ENCODE measurements at places on chromosomes 12 and 14.

DNA sequence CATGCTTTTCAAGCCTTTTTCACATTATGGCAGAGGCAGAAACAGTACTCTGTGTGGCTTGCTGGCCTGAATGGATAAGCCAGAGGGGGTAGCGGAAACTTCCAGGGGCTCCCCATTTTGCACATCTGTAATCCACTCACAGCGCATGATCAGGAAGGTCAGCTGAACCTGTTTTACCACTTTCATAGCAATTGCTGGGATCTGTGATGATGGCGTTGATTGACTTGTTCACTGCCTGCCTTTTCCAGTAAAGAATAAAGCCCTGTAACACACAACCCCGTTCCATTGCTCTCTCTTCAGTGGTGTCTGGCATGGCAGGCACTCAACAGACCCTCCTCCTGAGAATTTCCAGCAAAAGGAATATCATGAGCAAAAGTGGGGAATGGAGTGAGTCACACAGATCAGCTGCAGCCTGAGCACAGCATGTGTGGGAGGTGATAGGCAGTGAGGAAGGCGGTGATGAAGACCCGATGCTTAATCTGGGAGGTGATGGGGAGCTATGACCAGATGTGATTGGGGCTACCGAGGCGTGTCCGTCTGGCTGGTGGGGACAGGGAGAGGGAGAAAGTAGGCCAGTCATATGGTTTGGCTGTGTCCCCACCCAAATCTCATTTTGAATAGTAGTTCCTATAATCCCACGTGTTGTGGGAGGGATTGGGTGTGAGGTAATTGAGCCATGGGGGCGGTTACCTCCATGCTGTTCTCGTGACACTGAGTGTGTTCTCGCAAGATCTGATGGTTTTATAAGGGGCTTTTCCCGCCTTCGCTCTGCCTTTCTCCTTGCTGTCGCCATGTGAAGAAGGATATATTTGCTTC lies 44.7 kb upstream of the CHST11 start:
- no peak for DNase-seq

DNA sequence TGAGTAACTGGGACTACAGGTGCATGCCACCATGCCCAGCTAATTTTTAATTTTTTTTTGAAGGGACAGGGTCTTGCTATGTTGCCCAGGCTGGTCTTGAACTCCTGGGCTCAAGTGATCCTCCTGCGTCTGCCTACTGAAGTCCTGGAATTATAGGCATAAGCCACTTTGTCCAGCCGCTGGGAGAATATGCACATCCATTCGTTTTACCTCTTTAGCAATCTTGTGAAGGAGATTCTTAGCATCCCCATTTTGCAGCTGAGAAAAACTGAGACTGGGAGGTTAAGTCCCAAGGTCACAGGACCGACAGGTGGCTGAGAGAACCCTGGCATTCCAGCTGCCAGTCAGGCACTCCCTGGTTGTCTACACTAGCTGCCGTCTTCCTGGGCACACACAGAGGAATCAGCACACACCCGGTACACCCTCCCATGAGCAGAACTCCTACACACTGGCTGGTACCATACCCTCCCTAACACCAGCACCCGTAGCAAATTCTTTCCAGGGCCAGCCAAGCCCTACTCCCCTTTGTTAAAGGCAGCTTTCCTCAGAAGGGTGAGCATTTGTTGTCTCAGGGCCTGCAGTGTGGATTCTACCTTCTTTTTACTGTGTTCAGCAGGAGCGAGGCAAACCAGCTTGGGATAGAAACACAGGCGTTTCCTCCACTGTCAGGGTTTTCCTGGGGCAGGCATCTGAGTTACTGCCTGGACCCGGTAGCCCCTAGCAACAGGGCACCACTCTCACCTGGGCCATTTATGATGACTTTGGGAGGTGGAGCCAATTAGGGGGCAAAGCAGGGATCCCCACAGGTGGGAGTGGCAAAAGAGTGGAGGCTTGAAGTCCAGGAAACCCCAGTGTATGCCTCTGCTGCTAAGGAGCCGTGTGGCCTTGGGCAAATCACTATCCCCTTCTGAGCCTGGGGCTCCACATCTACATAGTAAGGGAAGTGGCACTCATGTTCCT lies 70.2 kb downstream of the IRF2BPL start:
- DNase-seq: no peak

DNA sequence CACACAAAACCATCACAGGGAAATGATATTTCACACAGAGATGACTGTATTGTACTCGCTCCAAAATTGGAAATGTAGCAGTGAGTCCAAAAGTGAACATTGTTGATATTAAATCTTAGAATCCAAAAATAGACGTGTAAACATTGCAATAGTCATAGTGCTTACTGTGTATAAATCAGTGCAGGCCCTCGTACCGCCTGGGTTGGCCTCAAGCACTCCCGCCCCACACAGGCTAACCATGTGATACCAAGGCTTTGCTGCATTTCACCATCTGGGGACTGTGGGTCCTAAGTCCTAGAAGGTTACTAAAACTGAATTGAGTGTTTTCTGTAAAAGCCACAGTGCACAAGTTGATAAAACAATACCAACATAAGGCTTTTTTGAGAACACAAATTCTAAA lies 107.3 kb downstream of the PPP2R5E start:
- no peak for DNase-seq

- DNase-seq: no peak
These were observed 581.1 kb upstream of the MGAT4C start for GRCh38 chr12:86837246-86837645.

GRCh38 chr12:71840231-71840847 lies 780 bp downstream of the TBC1D15 start:
- no peak for DNase-seq

DNA sequence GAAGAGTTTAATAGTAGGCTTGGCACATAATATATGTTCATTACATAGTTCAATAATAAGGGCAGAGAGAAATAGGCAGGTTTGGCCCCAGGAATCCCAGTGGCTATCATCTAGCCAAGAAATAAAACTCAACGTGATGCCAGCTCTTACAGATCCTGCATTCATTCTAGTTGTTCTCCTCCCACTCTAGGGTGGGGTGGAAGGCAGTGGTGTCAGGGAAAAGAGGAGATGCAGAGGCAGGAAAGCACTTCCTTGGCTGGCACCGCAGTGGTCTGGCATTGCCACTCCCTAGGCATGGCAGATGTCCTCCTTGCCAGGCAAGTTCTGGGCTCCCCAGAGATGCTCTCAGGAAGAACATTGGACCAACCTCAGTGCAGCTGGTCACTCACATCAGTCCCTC lies 383.6 kb downstream of the GRIN2B start:
- no peak for DNase-seq

- DNase-seq: no peak
These were observed 381.8 kb downstream of the BTG1 start for GRCh38 chr12:91763654-91764370.

GRCh38 chr14:69475194-69475818 lies 9.2 kb upstream of the PLEKHD1 start:
- no peak for DNase-seq

DNA sequence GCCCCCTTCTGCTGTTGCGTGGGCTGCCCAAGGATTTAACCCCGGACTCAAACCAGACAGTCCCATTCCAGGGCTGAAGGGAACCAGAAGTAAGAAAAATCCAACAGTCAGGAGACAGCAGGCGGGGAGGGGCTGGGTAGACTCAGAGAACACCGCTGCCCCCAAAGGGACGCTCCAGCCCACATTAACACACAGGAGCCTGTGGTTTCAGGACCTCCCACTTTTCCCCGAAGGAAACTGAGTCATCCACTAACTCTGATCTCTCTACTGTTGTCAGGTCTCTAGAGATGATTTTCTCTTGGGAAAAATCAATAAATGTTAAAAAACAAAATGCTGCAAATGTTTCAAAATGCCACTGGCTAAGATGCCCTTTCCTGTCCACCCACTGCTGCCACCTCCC lies 41.6 kb downstream of the FBXO21 start:
- no peak for DNase-seq

GRCh38 chr14:70713511-70713916 lies 71.8 kb downstream of the TTC9 start:
- no peak for DNase-seq

DNA sequence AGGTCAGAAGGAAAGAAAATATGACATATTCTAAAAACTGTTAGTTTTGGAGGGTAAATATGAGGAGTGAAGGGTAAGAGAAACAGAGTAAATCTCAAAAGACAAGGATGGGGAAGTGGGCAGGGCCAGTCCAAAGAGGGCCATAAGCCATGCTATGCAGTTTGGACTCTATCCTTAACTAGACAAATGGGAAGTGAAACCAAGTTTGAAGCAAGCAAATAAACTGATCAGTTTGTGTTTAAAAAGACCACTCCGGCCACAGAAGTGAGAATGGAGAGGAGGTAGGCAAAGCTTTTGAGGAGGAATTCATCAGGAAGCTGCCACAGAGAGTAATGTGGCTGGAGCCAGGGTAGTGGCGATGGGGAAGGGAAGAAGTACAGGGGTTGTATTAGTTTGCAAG lies 37.5 kb upstream of the DAAM1 start:
- DNase-seq: no peak
